WTC11 (cell line): ENCODE measurements at places on chromosomes 16 and 17. TPM values are rescaled to one million over a fixed set of nuclear protein-coding genes. Genes with fewer than 3 reads are reported as not detected.

Gene PPY
- not detected in 3 replicates for total RNA-seq

Gene RNF43
- total RNA-seq: 3.2 to 3.6 TPM (median 3.5 TPM) in 3 replicates

Gene CSF3
- not detected in 3 replicates for total RNA-seq

Gene TMEM100
- total RNA-seq: 0.39 to 1.1 TPM (median 0.57 TPM) in 3 replicates

Gene HASPIN
- total RNA-seq: 30.0 to 30.8 TPM (median 30.4 TPM) in 3 replicates

Gene CA5A
- not detected in 3 replicates for total RNA-seq

Gene NLRC3
- 0.23 to 0.66 TPM (median 0.26 TPM) in 3 replicates for total RNA-seq

Gene TSR3
- 63.0 to 66.3 TPM (median 66.2 TPM) in 3 replicates for total RNA-seq

Gene ADAD2
- total RNA-seq: 0.71 to 1.6 TPM (median 1.4 TPM) in 3 replicates

Gene TNK1
- 9.3 to 11.8 TPM (median 10.7 TPM) in 3 replicates for total RNA-seq

Gene C16orf89
- 1.4 to 1.8 TPM (median 1.8 TPM) in 3 replicates for total RNA-seq

Gene TBC1D3H
- not detected in 3 replicates for total RNA-seq

Gene LRRC46
- total RNA-seq: 0.09 to 0.39 TPM (median 0.30 TPM) in 3 replicates

Gene CCL3
- 0.44 to 0.72 TPM (median 0.55 TPM) in 3 replicates for total RNA-seq

Gene DPEP3
- 1.6 to 2.7 TPM (median 2.5 TPM) in 3 replicates for total RNA-seq

Gene TP53TG3B
- total RNA-seq: not detected in 3 replicates

Gene NETO2
- 13.0 to 21.8 TPM (median 13.8 TPM) in 3 replicates for total RNA-seq

Gene KRT24
- not detected in 3 replicates for total RNA-seq

Gene GJC1
- total RNA-seq: 102 to 107 TPM (median 104 TPM) in 3 replicates

Gene KCNJ18
- total RNA-seq: not detected in 3 replicates

Gene KRT40
- not detected in 3 replicates for total RNA-seq

Gene TBC1D3
- not detected in 3 replicates for total RNA-seq

Gene GLIS2
- 19.5 to 23.0 TPM (median 20.1 TPM) in 3 replicates for total RNA-seq

Gene CAMKK1
- 8.0 to 9.6 TPM (median 8.7 TPM) in 3 replicates for total RNA-seq

Gene RUNDC3A
- total RNA-seq: 5.1 to 6.5 TPM (median 5.2 TPM) in 3 replicates

Gene EVPLL
- not detected in 3 replicates for total RNA-seq

Gene ZP2
- 0.07 TPM in 1 of 3 replicates, not detected in the others for total RNA-seq

Gene VAT1
- 291 to 298 TPM (median 296 TPM) in 3 replicates for total RNA-seq

Gene ATP1B2
- 29.1 to 37.5 TPM (median 35.9 TPM) in 3 replicates for total RNA-seq
